ENCODE measurements at places on chromosomes 11 and 22.
A peak's percentile ranks its signal among the peaks of the same experiment; 100 is the strongest.

- no peak for DNase-seq
Measured at GRCh38 chr11:118226296-118226695, 1.5 kb upstream of the JAML start.

GRCh38 chr11:65236194-65237059 is 25.3 kb upstream of the POLA2 start:
- DNase-seq, result no peak

- DNase-seq, result no peak
Measured at GRCh38 chr11:83691451-83691950, 405.3 kb upstream of the CCDC90B start.

GRCh38 chr22:26615149-26615548 is 2.7 kb downstream of the CRYBB1 start:
- no peak for DNase-seq

- no peak for DNase-seq
Measured at GRCh38 chr11:104883342-104883741, 14.9 kb downstream of the CASP12 start.

DNA sequence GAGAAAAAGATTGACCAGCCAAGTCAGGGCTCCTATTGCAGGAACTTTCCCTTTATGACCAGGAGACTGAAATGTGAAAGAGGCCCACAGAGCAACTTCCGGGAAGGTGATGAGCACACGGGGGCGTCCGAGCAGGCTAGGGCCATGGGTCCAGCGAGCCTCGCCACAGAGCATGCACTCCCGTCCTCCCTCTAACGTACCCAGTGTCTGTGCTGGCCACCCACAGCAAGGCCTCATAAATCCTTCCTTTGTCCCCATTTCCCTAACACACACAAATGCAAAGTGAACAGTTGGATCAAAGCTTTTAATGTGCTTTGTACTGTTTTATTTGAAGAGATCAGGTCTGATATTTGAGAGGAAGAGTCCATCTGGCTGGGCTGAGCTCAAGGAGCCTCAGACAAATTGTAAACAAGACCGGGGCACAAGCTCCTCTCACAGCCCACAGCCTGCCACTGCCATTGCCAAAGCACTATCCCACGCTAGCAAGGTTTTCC is 44.3 kb downstream of the BLID start:
- no peak for DNase-seq

DNA sequence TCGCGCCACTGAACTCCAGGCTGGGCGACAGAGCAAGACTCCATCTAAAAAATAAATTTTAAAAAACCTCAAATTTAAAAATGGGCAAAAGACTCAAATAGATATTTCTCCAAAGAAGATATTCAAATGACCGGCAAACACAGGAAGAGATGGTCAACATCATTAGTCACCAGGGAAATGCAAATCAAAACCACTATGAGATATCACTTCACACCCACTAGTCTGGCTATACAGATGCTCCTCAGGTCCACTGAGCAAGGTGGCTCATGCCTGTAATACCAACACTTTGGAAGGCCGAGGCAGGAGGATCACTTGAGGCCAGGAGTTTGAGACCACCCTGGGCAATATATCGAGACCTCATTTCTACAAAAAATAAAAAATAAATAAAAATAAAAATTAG is 43.3 kb upstream of the SLC35C1 start:
- DNase-seq, result no peak

DNA sequence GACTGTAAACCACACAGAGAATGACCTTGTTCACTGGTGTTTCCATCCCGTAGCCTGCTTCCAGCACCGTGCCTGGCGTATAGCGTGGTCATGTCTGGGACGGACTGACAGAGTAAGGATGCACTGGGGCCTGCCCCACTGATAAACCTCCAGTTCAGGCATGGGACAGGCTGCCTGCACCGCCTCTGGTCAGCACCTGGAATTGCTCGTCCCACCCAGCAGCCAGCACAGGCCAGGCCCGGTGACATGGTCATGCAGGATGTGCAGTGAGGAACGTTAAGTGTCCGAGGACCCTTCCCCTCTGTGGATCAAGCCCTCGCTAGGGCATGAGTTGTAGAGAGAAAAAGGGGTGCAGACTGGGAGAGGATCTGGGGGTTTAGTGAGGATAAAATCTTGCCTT is 44.8 kb downstream of the LMO1 start:
- DNase-seq, result no peak

GRCh38 chr22:21028277-21029251 is 3.8 kb downstream of the SLC7A4 start:
- DNase-seq, result no peak

GRCh38 chr22:48310740-48311139 is 1516.9 kb downstream of the BRD1 start:
- no peak for DNase-seq

DNA sequence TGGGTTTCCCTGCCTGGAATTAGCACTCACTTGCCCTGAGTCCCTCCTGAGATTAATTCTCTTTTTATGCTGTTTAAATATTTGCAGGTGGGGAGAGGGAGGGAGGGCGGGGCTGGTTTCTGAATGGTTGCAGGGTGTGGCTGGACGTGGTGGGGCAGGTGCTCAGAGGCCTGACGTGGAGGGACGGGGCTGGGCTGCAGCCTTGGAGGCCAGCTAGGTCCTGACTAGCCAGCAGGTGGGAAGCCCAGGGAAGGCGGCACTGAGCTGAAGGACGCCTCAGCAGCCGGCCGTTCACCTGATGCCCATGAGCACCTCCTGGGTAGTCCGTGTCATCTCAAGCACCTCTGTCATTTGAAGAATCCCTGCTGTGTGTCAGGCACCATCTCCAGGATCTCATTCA is 21.3 kb downstream of the SGSM1 start:
- DNase-seq, result no peak

DNA sequence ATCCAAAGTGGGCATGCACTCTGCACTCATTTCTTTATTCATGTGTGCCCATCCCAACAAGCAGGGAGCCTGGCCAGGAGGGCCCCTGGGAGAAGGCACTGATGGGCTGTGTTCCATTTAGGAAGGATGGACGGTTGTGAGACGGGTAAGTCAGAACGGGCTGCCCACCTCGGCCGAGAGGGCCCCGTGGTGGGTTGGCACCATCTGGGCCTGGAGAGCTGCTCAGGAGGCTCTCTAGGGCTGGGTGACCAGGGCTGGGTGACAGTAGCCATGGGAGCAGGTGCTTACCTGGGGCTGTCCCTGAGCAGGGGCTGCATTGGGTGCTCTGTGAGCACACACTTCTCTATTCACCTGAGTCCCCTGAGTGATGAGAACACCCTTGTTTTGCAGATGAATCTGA is 129.3 kb upstream of the B3GAT1 start:
- DNase-seq, result no peak

- DNase-seq, result no peak
Measured at GRCh38 chr22:26276529-26277160, 107.4 kb downstream of the SEZ6L start.

- no peak for DNase-seq
Measured at GRCh38 chr11:129249351-129249750, 57.2 kb upstream of the ARHGAP32 start.

- DNase-seq, result peak; percentile 73
Measured at GRCh38 chr11:73177380-73177777, 35.3 kb upstream of the FCHSD2 start.

DNA sequence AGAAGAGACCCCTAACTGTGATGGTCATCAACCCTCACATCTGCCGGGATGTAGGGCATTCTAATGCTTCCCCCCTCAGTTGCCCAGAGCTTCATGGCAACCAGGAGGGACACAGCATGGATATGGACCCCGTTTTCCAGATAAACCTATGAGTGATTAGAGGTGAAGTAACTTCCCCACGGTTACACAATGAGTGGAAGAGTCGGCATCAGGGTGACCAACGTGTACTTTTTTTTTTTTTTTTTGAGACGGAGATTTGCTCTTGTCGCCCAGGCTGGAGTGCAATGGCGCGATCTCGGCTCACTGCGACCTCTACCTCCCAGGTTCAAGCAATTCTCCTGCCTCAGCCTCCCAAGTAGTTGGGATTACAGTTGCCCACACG is 25.0 kb downstream of the TXN2 start:
- no peak for DNase-seq

DNA sequence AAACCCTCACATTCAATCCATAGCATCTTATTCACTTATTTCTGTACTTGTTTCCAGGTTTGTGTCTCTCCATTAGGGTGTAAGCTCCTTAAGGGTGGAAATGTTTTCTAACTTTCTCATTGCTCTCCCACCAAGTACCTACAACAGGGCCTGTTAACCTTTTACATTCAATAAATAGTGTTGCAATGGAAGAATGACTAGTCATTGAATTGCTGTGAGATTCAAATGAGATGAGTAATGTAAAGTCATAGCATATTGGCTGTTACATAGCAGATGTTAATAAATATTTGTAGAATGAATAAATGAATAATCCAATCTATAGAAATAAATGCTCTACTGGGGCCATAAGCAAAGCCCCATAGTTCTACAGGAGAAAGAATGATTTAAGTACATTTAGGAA is 75.4 kb upstream of the DDI1 start:
- no peak for DNase-seq

DNA sequence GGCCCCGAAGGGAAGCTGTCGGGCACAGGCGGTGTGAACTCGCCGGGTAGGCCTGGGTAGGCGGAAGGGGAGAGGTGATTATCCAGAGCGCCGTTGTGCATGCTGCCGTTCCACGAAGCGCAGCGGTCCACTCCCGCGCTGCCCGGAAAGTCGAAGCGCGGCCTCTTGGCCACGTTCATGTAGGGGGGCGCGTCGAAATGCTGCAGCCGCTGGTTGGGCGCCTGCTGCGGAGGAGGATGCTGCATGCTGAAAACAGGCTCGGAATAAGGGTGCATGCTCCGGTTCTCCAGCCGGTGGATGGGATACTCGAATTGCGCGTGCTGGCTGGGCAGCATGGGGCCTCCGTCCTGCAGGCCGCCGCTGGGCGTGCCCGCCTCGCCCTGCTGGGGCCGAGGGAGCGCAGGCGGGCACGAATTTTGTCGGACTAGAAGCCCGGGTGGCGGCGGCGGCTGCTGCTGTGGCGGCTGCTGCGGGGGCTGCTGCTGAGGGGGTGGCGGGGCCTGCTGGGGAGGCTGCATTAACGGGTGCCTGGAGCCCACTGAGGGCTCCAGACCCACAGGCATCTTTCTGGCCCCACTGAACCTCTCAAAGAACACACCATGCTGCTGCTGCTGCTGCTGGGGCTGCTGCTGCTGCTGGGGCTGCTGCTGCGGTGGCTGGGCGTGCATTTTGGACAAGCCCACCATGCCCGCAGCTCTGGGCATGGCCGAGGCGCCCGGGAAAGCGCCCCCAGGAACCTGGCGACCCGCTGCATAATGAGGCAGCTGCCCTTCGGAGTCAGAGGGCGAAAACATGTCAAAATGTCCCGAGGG is 2.3 kb downstream of the MN1 start:
- DNase-seq, result no peak
